ENCODE measurements at places on chromosomes 1 and 21.

DNA sequence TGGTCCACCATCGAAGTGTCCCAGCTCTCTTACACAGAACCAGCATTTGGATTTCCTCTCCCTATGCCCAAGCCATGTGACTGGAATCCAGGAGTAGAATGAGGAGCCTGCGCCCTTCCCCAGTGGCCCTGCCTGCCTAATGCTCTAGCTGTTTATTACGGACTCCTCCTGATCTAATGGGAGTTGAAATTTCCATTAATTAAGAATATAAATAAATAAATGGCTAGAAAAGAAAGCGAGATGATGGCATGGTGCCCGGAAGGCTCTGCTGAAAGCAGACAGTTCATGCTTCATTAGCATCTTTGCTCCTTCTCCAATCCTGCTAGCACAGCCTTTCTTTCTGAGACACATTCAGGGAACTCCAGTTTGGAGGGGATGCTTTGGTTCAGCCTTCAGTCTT is 216.2 kb downstream of the SEC16B start:
- DNase-seq = no peak

DNA sequence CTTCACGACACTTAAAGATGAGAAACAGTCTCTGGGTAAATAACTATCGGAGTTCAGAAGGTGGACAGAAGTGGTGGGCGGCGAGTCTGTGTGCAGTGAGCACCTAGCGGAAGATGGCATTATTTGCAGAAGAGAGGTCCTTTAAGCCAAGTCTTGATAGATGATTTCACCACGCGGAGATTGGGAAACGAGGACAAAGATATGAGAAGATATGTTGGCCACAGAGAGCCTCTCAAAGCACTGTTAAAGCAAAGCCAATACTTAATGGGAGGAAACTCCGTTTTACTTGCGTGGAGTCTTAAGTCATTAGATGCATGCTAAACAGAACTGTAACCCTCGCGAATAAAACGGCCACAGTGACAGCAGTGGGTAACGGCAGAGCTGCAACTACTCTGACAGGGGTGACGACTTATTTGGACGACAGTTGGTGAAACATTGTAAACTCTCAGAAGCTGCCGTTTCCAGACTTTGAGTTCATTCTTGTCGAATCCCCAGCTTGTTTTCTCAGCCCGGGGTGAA is 577 bp upstream of the CEP350 start:
- DNase-seq = peak; percentile 33

DNA sequence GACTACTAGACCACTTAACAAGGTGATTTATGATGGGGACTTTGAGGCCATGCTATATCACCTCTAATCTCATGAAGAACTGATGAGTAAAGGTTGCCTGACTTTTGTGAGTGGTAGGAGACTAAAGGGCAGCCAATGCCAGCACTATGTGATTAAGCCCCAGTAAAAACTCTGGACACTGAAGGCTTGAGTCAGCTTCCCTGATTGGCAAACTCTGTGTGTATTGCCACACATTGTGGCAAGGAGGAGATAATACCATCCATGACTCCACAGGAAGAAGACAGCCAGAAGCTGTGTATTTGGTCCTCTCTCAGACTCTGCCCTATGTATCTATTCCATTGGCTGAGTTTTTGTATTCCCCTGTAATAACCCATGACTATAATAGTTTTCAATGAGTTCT is 413.3 kb upstream of the ZRANB2 start:
- DNase-seq = no peak

DNA sequence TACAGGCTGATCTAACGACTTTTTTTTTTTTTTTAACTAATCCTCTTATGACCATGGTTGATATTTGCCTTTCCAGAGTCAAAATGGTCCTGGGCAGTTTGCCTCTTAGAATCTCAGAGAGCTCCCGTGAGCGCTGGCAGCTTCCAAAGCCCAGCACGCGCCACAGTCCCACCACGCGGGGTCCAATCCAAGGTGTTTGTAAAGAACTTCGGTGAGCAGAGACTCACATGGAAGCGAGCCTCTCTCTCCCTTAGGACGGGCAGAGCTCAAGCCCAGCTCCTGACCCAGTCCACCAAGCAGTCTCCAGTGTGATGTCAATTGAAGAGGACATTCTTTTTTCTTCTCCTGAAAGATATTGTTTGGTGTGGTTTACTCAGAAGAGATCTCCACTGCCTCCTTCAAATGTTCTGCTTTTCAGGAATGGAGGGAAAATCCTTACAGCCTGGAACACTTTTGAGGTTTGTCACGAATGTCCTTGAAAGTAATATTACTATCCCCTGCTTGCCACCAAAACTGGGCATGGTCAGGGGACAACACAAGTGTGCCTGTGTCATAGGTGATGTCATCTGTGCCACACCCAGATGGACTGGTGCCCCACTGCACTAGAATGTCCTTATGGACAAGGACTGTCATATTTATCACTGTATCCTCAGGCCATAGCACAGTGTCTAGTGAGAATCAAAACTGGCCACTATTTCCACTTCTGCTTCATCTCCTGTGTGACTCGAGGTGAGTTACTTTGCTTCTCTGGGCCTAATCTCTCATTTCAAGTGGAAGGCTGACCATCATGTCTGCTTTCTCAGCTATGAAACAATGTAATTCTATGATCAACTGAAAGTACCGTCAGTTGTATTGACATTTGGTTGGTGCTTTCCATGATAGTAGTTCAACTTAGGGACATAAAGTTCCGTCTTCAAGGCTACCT is 97.4 kb upstream of the EDEM3 start:
- no peak for DNase-seq

GRCh38 chr21:31446226-31446855 is 102.3 kb upstream of the TIAM1 start:
- peak; percentile 43 for DNase-seq

DNA sequence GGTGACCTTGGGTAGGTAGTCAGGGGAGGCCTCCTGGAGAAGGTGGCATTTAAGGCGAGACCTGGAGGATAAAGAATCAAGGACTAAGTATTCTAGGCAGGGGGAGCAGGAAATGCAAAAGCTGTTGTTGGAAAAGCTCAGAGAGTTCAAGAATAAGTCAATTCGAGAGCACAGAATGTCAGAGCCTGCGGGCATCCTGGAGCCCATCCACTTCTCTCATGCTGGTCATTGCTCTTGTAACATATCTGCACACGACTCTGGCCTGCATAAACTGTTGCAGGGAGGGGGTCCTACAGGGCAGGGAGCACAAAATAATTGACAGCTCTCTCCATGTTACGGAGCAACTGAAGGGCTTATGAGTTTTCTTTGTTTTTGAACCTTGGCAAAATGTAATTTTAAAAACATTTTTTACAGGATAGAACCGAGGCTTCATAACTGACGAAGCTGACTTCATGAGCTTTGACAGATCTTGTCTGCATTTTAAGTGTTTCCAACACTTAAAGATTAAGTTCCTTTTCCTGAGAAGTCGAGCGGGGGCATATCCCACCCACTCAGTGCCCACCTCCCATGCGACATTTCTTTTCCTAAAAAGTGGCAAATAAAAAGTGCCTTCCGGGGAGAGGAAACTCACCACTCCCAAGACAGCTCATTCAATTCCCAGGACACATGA is 4.2 kb downstream of the PLA2G5 start:
- DNase-seq = no peak

GRCh38 chr1:8061673-8062386 is 35.7 kb upstream of the ERRFI1 start:
- no peak for DNase-seq

DNA sequence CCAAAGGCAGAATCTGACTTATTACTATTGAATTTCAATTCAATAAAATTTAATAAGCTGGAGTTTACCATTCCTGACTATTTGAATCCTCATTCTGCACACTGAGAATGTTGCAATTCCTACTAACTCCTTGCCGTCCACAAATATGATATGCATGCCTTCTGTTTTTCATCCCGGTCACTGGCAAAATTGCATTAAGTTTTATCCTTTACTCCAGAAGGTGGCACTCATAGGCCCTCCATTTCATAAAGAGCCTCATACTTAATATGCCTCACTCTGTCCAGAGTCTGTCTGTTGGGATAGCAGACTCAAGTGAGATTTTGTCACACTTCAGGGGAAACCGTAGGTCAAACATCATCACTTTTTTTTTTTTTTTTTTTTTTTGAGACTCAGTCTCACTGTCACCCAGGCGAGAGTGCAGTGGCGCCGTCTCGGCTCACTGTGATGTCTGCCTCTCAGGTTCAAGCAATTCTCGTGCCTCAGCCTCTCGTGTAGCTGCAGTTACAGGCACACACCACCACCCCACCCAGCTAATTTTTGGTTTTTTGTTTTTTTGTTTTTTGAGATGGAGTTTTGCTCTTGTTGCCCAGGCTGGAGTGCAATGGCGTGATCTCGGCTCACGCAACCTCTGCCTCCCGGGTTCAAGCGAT is 27.3 kb downstream of the F11R start:
- no peak for DNase-seq

GRCh38 chr1:52955129-52955970 is 28.3 kb downstream of the SCP2 start:
- no peak for DNase-seq

- no peak for DNase-seq
These were observed 65.6 kb upstream of the ARHGAP29 start for GRCh38 chr1:94303005-94303404.
